ENCODE measurements at places on chromosomes 6 and 20.

DNA sequence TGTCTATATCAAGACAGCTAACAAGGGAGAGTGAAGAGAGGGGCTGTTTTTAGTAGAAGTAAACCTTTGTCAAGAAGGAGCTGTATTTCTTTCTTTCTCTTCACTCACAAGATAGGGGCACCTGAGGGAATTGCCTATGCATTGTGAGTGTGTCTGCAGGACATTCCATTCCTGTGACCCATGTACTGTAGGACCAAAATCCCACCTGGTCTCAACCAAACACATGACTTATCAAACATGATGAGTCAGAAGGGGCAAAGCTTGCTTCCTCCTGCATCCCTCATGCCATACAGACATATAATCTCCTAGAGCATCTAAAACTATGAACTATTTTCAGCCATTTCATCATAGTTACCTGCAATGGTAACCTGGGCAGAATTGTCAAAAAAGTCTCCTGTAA is 21.8 kb downstream of the PKHD1 start:
- DNase-seq = no peak

DNA sequence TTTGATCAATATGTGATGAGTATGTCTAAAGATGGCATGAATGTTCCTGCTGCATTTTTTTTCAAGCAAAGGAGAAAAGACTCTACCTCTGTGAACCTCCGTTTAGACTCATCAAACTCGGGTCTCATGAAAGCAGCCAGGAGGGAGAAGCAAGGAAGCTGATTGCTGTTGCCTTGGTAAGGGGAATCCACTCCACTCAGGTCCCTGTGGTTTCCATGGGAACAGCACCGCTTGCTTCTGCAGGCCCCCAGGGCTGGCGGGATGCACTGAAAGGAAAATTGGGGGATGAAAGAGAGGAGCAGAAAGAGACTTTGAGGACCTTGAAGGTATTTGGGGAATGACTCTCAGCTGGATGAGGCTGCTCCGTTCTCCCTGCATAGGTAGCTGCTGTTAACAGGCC is 249.6 kb upstream of the RIN2 start:
- DNase-seq = no peak

DNA sequence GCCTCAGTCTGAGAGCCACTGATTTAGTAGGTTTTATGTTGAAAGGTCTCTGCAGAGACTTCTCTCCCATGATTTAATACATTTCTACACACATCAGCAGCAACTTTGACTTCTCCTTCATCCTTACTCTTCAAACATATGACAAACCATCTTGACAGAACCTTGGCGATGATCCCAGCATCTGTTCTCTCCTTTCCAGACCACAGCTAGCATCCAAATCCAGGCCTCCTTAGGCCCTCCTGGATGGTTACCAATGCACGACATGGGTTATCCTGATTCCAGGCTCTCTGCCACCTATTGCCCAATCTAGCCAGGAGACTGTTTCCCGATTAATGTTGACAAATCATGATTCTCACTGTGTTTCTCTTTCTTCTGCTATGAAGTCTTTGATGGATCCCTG is 16.8 kb downstream of the LAMA4 start:
- no peak for DNase-seq

DNA sequence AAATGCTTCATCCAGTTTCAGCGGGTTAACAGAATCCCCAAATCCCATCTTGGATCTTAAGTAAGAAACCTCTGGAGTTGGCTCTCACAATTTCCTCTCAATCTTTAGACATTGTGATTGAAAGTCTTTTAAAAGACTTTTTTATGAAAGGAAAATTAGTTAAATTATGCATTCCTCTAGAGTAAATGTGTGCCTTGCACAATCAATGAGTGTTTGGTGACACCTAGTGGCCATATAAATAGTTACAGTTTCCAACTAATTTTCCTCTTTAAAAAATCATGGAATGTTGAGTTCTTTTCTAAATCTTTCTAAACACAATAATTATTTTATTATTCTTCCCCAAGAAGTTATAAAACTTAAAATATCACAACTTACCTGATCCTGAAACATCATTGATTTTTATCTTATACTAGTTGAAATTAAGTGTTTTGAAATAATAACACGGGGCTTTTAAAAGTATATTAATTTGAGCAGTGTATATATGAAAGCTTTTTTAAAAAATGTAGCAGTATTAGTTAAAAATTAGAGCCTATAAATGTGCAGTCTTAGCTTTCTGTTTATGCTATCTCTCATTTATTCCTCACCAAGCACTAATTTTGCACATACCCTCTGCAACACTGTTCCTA is 66.4 kb downstream of the PKHD1 start:
- no peak for DNase-seq

- no peak for DNase-seq
Observed at GRCh38 chr6:145838305-145838704, 23.7 kb upstream of the FBXO30 start.

- DNase-seq = no peak
Observed at GRCh38 chr6:47724300-47724699, 25.9 kb downstream of the ADGRF4 start.

GRCh38 chr6:111263837-111264236 is 176.5 kb downstream of the SLC16A10 start:
- no peak for DNase-seq

DNA sequence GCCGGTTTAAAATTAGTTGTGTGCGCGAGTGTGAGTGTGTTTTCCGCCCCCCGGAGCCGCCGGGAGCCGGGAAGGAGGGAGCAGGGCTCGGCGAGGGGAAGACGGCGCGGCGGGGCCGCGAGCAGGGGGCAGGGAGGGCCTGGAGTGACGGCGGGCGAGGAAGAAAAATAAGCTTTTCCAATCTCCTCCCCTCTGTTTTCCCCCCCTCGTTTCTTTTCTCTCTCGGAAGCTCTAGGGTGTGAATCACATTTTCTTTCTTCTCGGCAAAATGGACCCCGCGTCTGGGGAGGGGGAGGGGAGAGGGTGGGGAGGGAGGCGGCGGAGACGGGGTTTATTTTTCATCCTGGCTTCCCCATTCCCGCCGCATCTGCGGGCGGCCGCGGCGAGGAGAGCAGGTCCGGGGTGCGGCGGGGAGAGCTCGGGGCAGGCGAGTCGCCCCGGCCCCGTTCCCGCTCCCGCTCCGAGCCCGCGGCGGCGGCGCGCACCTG is 881 bp downstream of the BICRAL start:
- peak; percentile 77 for DNase-seq

DNA sequence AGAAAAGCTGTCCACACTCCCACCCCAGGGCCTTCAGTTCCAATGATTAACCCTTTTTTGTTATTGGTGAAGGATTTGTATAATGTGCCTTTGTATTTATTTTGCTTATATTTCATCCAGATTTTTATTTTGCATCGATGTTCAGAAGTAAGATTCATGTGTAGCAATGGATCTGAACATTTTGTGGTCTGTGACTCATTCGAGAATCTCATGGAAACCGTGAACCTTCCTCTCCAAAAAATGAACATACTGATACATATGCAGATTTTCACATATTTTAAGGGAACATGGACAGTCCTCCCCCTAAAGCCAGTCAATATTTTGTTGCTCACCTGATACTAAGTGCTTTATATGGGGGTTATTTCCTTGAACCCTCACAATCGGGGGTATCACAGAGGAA is 421.8 kb upstream of the SOX4 start:
- no peak for DNase-seq

- no peak for DNase-seq
Observed at GRCh38 chr6:104711371-104711770, 148.3 kb downstream of the HACE1 start.

- no peak for DNase-seq
Observed at GRCh38 chr20:37234254-37234581, 27.4 kb downstream of the GHRH start.

GRCh38 chr6:148385379-148385778 is 42.7 kb downstream of the SASH1 start:
- no peak for DNase-seq

GRCh38 chr6:105896052-105896820 is 189.9 kb upstream of the PRDM1 start:
- DNase-seq = no peak

DNA sequence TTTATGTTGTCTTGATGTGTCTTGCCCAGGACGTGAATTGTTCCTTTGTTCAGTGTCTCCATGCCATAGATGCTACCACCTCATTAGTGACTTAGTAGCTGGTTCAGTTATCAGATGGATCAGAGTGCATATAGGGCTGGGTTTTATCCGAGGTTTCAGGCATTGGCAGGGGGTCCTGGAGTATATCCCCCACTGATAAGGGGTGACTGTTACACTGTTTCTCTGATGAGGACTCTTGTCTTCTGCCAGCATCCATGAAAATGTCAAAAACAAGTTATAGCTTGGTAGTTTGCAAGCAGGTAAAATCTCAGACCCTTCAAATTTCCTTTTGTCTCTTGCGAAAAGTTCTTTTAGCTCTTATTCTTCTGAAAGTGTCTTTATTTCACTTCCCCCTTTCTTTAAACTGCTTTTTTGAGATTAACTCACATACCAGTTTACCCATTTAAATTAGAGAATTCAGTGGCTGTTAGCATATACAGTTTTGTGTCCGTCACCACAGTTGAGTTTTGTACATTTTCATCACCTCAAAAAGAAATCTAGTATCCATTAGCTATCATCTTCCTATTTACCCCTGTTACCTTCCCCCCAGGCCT is 109.2 kb downstream of the CDYL start:
- no peak for DNase-seq

GRCh38 chr6:90406142-90406794 is 109.6 kb upstream of the BACH2 start:
- no peak for DNase-seq

- DNase-seq = no peak
Observed at GRCh38 chr6:145845557-145845956, 31.0 kb upstream of the FBXO30 start.

DNA sequence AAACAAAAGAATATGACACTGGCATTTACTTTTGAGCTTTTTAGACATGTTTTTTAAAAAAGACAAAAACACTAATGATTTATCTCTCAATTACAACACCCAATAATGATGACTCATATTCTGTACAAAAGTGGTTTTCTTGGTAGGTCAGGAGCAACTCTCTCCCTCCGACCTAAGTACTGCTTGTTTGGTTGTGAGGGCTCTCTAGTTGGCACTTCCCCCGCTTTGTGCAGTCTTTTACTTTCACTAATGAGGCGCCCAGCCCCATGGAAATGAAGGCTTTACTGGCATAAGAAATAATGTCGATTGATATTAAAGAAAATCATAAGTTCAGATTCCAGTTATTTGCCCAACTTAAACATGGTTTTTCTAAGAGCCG is 1.3 kb downstream of the KPNA5 start:
- DNase-seq = no peak

DNA sequence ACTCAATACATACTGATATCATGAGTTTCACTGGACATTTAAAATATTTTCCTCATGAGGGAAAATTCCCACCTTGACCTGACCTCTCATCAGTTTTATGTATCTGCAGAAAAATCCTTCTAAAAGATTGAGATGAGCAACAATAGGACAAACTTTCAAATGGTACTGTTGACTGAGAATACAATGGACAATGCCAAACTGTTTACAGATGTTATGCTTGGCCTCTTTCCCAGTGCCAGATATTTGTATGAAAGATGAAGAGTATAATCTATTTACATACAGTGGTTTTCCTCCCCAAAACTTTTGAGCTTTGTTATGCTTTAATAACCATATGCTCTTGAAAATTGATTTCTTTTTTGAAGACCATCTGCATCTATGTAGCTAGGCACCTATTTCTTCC is 245.1 kb upstream of the RSPO3 start:
- DNase-seq = no peak

DNA sequence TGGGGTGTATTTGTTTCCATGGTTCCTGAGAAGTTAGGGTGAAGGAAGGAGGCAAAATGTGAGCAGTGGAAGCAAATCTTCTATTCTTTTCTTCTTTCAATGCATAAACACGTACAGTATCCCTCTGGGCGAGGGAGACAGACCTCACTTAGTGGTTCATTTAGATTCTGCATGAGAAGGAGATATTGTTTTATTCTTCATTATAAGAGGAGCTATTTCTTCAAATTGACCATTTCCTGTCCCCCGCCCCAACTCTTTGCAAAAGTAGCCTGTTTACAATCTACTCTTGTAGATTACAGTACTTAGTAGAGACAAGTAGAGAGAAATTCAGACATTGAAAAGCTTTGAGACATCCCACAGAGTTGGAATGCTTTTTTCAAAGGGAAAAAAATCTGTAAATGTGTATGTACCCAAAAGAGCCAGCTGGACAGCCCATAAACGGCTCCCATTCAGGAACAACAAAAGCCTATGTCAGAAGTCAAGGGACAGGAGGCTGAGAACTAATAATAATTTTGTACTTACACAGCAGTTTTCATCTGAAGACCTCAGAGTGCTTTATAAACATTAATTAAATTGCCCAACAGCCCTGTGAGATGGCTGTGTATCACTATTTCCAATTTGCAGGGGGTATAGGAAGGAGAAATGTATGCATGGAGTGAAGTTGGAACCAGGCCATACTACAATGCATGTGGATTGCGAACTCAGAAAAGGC is 23.9 kb downstream of the CD83 start:
- no peak for DNase-seq

DNA sequence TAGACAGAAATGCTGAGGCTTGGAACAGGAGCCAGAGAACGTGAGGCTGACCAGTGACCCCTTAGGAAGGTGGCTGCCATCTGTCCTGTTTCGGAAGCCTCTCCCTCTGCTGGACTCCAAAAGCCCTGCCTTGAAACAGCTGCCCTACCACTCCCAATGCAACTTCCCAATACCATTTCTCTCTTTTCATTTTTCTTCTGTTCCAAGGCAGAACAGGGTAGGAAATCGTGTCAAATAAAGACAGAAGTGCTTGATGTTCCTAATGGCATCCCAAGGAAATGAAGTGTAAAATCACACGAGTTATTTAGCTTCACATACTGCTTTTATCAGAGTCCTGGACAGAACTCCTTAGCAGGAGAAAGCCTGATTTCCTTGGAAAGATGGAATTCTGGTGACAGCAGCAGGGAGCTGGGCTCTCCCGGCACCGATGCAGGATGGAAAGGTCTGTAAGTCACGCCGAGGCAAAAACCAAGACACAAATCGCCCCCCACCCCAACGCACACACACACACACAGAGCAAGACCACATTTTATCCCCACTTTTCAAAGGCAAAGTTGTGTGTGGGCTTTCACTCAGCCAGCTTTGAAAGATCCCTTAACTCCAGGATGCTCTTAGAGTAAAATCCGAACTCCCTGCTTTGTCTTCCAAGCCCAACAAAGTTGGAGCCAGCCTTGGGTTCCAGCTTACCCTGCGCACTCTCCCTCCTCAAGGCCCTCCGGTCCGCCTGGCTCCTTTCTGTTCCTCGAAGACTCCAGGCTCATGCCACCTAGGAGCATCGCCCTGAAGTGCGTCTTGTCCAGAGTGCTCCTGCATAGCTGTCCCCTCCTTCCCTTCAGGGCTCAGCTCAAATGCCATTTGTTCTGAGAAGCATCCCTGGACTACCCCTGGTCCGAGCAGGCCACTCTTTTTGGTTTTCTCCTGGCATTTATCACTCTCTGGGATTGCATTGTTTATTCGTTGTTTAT is 11.6 kb upstream of the STX16 start:
- DNase-seq = no peak

- DNase-seq = no peak
Observed at GRCh38 chr6:168530653-168531071, 89.7 kb downstream of the SMOC2 start.

GRCh38 chr6:119446115-119446554 is 96.6 kb upstream of the MAN1A1 start:
- no peak for DNase-seq

- no peak for DNase-seq
Observed at GRCh38 chr20:2116170-2116940, 14.7 kb downstream of the STK35 start.
